ENCODE measurements at places on chromosomes 6 and 20.

GRCh38 chr6:158068156-158068892, 86.7 kb downstream of the SYNJ2 start:
- no peak for DNase-seq

- DNase-seq, result no peak
Measured at GRCh38 chr6:149211046-149211571, 106.4 kb upstream of the TAB2 start.

- no peak for DNase-seq
Measured at GRCh38 chr6:144602523-144603180, 317.5 kb downstream of the UTRN start.

DNA sequence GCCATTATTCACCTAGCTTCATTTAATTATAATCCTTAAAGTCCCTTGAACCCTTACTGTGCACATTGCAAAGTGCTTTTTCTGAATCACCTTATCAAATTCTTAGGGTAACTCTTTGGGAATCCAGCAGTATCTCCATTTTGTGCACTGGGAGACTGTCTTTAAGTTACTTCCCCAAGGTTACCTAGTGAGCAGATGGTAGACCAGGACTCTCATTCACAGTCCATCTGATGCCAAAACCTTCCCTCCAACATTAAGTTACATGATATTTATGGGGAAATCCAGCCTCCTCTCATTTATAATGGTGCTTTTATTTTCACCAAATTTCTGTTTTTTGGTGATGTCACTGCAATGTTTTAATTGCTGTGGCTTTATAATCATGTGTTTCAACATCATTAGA, 75.7 kb downstream of the NCOA7 start:
- DNase-seq, result no peak

DNA sequence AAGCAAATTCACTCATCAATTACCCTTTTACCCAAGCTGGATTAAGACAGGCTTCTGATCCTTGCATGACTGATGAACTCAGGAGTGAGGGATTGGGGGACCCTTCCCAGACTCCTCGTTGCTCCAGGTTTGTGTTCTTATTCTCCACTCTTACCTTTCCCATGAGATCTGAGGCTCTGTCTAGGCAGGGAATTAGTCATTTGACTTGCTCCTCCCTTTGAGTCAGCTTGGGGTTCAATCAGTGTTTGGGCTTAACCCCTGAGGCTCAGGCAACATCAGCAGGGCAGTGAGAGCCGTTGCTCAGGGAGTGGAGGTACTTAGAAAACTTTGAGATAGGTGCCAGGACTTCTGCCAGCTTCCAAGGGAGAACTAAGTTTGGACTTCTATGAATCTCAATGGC, 20.7 kb upstream of the TOX2 start:
- DNase-seq, result no peak

- no peak for DNase-seq
Measured at GRCh38 chr20:18684775-18685174, 96.9 kb downstream of the DTD1 start.

DNA sequence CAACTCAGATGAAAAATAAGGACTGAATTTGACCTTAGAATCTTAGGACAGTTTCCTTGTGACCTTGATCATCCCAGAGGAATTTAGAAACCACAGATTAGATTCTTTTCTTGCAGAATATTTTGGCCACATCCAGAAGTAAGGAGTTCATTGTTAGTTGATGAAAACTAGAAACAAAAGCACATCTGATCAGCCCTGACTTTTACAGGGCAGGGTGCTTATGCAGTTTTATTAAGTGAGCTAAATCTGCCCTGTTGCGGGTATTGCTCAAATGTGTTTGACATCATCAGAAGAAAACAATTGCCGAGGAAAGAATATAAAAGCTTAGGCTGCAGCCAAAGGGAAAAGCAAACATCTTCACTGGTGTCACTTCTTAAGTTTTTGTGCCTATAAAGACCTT, 100.8 kb downstream of the MTFR2 start:
- DNase-seq, result no peak
